ENCODE measurements at places on chromosomes 6 and 20.

DNA sequence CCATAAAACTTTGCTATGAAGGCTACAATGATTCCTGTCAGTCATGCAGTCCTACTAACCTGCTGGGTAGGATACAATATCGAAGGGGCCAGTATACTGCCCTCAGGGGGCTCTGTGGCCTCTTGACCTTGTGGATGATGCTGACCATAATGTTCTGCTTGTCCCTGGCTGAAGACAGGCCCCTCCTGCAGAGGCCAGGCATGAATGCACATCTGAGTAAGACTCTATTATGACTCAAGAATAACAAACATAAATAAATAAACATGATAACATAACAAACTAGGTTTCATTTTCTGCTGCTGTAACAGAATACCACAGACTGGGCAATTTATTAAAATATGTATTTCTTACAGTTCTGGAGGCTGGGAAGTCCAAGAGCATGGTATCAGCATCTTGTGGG, 44.0 kb upstream of the POU5F1 start:
- no peak for DNase-seq

DNA sequence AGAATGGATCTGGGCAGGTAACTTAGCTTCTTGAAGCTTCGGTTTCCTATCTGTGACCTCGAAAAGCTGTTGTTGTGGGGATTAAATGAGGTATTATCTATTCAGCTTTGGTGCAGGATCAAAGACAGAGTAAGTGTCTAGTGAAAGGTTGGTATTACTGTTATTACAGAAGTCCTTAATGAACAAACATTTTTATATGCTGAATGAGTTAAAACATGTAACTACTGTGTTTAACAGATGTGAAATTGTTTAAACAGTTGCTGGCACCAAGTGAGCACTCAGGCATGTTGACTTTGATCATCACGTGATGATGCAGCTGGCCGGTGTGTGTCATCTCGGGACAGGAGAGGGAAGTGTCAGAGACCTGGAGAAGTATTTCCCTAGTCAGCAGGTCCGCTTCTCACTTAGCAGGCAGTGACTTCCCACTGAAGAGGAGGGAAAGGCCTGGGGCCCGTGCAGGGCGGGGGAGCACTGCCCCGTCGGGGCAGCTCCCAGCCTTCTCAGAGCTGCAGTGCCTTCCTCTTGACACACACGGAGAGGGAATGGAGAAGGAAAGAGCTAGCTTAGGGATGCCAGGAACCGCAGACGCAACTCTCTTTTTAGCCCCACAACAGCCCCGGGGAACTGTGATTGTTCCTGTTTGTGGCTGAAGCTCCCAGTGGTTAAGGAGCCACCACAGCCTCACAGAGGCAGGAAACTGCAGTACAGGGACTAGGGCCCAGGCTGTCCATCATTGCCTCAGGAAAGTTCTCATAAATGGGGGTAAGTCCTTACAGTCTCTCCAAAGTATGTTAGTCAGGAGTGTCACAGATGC, 18.0 kb downstream of the TUBB2A start:
- DNase-seq: peak; percentile 55

DNA sequence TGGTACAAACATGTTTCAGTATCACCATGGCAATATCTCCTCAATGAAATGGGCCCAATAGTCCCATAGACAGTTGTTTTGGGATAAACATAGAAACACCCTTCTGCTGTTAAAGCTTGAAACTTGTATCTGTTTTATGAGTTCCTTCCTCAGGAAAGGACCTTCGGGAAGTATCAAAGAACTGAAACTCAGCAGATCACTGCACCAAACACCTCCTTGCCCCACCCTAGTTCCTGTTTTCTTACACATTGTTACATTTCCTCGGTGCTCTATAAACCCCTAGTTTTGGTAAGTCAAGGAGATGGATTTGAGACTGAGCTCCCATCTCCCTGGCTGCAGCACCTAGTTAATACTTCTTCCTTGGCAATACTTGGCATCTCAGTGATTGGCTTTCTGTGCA, 73.8 kb upstream of the ECI2 start:
- no peak for DNase-seq

DNA sequence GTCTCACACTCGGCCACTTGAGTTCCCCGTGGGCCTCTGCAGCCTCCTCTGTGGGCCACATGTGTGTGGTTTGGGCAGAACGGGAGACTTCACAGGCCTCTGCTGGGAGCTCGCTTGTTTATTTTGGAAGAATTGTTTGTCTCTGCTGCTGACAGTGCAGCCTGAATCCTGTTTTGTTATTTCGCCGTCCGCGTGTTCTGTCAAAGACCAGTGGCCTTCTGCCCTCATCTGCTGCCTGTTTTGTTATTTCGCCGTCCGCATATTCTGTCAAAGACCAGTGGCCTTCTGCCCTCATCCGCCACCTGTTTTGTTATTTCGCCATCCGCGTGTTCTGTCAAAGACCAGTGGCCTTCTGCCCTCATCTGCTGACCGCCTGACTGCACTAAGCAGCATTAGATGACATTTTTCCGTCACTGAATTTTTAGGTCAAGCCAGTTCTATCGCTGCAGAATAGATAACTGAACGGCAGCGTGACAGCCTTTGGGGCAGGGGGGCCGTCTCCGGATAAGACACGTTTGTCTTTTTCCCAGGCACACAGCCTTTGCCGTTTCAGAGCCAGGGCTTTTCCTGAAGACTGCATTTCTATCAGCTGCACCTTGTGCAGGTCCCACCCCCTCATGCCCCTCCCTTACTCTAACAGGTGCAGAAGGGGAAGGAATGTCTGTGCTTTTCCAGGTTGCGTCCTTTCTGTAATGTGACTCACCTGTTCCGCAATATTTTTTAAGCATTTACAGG, 158.5 kb upstream of the AFDN start:
- no peak for DNase-seq

DNA sequence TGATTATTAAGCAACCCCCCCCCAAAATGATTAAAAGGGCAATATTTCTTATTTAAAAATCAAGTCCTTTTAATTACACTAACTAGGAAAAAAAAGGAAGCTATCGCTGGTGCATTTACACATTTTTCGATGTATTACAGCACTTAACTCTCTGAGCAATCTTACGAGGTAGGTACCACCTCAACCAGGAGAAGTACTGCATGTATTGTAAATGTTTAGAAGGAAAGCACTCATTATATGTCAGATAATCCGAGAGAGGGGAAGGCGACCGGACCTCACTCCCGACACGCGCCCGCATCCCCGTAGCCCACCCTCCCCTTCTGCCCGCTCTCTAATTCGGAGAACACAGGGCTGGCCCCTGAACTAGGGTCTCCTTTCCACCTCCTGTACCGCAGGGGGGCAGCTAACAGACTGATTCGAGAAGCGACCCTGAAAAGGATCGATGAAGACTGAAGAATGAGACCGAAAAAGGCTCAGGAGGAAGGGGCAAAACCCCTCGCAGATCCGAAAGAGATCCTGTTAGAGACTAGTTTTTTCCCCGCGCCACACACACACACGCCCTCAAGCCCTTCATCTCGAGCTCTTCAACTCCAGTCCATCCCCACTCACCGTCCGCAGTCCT, 337 bp downstream of the ESF1 start:
- DNase-seq: no peak

- DNase-seq: peak; percentile 20
Observed at GRCh38 chr6:20463396-20463795, 61.7 kb downstream of the E2F3 start.

DNA sequence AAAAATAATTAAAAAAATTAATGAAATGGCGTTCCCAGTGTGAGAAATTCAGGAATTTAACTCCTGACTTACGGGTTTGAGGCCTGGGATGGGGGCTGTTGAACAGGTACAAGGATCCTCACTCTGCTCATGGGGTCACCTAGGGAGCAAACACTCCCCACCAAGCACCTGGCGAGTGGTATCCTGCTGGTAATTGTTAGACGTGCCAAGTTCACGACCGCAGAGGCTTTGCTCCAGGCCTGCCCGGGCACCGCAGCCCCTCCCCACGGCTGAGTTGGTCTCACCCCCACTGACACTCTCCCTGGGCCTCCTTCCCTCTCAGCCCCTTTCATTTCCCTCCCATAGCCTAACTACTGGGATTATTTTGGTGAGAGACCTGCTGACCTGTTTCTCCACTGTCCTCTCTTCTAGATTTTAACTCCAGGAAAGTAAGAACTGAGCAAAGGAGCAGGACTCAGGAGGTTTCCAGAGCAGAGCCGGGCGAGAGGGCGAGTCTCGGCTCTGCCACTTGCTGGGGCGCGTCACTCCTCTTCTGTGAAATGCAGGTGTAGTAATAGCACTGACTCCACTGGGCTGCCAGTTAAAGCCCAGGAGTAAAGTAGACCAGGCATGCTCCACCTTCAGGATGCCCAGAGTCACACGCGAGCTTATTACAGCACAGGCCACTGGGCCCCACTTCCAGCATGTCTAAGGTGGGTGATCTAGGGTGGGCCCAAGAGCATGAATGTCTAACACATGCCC, 22.8 kb downstream of the BMP7 start:
- DNase-seq: no peak

- DNase-seq: peak; percentile 20
Observed at GRCh38 chr6:18360188-18360587, 27.0 kb upstream of the RNF144B start.

DNA sequence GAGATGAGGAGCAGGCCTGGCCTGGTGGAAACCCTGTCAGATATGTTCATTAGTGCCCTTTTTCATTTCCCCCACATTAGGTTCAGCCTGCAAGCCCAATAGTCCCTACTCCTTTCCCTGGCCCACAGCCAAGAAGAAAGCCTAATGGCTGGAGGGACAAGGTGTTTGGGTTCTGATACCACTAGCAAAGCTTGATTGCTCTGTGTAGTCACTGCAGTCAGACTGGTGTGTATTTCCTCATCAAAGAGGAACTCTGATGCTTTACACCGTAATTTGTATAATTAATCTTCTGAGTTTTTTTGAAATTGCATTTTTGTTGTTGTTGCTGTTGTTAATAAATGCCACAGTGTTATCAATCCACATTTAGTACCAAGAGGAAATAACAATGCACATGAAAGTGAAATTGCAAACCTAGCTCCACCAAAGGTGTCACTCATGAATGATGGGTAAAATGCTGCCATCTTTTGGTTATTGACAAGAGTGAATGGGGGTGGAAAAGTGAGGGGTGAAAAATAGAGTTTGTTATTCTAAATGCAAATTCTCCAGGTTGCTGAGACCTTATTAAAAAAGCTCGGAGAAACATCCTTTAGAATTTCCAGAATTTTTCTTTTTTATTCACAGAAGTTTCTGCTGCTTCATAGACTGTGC, 320.2 kb upstream of the POU3F2 start:
- no peak for DNase-seq

GRCh38 chr20:50992733-50993457, 30.0 kb downstream of the KCNG1 start:
- DNase-seq: peak; percentile 68

DNA sequence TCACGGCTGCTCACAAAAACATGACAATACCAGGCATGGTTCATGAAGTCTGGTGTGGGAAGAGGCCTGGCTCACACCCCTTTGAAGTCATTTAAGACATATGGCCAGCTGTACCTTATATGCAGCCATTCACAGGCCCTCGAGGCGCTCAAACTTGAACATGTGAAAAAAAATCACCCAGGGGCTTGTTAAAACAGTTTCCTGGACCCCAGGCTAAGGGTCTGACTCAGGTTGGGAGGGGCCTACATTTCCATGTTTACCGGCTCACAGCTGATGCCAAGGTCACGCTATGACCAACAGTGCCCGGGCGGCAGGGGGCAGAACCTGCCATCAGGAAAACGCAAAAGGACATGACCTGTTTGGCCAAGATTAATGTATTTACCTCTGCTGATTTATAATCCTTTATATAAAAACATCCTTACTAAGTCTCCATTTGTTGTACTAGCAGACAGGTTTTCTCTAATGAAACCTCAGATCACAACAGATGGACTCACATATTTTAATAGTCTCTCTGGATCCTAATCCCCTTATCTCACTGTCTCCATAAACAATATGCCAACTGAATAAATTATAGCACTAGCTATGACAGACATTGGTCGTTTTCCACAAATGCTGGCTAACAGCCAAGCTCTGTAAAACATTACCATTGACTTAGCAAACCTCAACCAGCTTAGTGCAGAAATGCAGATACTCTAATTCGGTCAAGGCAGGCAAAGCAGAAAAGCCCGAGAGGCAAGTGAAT, 19.9 kb downstream of the EZR start:
- DNase-seq: no peak

GRCh38 chr6:108295676-108296075, 822 bp downstream of the AFG1L start:
- no peak for DNase-seq

DNA sequence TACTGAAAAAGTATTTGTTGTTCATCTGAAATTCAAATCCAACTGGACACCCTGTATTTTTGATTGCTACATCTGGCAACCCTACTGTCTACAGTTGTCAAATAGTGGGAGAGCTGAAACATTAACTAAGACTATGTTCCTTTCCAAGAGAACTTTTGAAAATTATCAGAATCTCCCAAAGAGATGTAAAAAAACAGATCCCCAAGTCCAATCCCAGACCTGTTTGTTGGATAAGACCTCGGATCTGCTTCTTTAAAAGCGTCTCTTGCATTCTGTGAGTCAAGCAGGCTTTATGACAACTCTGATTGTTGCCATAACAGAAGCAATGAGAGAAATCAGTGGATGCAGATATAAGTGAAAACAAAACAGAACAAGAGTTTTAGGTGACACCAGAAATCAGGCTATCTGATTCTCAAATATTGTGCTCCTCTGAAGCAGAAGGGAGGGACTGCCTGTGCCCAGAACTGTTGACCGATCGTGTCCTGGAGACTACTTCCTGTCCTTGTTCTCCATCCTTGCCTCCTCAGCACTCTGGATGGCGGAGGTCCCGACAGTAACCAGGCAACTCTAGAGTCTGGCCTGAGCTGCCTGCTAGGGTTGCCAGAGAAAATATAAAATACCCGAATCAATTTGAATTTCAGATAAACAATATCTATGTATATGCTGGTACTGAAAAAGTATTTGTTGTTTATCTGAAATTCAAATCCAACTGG, 853.8 kb downstream of the MAFB start:
- no peak for DNase-seq

DNA sequence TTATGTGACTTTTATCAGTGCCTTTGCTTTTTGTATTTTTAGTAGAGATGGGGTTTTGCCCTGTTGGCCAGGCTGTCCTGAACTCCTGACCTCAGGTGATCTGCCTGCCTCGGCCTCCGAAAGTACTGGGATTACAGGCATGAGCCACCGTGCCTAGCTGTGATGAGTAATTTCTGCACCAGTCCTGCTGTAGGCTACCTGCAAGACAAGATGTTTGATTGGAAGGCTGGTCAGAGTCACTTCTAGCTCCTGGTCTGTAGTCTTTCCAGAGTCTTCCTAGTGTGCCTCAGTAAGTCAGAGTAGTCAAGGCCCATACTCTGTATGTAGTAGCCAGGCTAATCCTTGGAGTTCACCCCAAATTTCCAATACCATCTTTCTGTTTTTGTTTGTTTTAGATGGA, 8.9 kb downstream of the TIAM2 start:
- no peak for DNase-seq

- no peak for DNase-seq
Observed at GRCh38 chr20:23152308-23152892, 66.3 kb upstream of the CD93 start.

DNA sequence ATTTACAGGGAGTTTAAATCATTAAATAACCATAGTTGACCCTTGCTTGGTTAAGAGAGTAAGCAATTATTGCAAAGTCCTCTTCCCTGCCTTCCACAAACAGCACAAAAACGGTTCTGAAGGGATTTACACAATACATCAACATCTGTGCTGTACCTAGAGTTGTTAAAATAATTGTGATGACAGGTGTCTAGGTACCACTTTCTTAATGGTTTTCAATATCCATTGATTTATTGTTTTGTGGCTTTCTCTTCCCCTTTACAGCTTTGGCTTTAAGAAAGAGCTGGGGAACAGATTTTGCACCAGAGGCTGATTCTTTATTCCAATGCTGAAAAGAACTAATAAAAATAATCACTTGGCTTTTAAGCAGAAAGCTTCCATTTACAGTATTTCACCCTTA, 598 bp upstream of the SOX4 start:
- DNase-seq: no peak

All from GM20000 (cell line).